ENCODE measurements at places on chromosomes 3 and 15.
A peak's percentile ranks its signal among the peaks of the same experiment; 100 is the strongest.

GRCh38 chr3:180358179-180358578, 243.8 kb upstream of the TTC14 start:
- DNase-seq: no peak

DNA sequence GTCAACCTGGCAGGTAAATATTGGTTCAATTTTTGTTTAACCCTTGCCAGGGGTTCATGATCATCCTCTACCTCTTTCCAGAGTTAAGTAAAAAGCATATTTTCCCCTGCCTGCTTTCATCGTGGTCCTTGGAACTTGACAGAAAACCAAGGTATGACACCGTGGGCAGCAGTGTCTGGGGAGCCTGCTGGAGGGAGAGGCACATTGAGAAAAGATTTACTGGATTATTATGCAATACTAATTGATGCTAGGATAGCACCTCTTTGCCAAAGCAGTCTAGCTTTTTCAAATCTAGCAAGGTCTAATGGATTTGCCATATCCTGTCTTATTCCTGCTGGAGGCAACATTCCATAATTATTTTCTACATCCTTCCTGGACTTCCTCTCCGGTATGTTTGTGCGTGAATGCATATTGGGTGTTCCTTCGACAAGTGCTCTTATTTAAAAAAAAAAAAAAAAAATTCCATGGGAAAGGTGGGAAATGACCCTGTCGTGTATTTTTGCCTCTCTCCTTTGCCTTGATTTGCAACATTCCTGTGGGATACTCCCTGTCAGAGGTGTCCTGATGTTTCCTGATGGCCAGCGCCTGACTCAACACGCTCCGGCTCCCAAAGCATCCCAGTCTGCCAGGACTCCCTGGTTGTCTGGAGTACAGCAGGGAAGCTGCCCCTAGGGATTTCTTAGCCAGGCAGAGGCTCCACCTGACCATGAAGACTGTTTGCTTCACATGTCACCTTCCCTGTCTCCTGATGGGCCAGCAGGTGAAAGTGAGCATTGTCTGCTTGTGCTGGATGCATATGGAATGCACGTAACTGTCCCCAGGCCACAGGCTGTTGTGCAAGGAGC, 6.3 kb downstream of the BHLHE40 start:
- no peak for DNase-seq

DNA sequence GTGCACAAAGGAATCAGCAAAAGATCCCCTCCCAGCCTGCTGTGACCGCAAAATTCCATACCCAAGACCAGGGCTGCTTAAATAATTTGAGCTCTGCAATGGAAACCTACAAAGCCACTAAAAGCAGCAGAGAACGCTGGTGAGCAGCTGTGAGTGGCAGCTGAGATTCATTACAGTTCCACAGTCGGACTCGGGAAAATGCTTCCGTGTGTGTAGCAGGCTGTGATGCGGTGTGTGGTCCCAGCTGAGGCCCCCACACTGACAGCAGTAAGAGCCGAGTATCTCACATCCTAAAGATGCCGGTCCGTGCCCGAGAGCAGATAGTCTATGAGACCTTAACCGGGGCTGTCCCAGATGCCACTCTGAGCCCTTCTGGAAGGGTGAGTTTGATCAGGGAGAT, 37.4 kb downstream of the TM2D3 start:
- no peak for DNase-seq

GRCh38 chr15:49045751-49046219, 461 bp downstream of the SECISBP2L start:
- no peak for DNase-seq

GRCh38 chr15:63243776-63244175, 33.6 kb upstream of the APH1B start:
- no peak for DNase-seq

DNA sequence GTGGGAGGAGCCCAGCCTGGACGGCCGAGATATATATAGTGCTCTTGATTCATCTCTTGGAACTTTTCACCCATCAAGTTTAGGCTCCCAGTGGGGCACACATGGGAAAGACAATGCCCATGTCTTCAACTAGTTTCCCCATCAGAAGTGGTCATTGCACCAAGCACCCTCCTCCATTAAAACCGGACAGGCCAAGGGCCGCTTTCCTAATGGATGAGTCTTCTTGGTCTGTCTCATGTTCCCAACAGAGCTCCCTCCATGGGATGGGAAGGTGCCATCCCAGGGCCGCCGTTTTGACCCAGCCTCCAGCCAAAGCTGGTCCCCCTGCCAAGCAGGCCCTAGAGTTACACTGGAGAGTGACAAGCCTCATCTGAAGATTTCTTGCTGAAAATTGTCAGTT, 34.7 kb upstream of the UBE2Q2 start:
- no peak for DNase-seq

GRCh38 chr15:80419546-80419945, 15.4 kb downstream of the ARNT2 start:
- no peak for DNase-seq

DNA sequence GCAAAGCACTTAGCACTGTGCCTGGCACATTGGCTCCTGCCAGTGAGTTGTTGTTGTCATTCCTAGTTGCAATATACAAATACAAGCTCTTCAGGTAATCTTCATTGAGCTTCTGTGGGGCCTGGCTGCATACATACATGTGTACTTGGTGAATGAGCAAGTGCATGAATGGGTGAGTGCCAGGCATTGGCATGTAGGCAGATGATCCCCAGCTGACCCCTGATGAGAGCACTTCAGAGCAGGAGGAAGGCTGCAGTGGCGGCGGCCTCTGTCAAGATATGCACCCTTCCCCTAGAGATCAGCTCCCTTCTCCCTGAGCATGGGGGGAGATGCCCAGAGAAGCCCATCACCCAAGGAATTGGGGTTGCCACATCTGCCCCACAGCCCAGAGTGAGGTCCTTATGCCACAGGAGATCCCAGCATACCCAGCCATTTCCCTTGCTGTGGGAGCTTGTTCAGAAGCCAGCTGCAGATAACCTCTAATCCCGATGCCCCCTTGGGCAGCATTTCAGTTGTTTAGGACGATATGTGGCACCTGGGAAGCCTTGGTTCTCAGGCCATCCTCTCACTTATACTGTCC, 8.8 kb downstream of the CACNA2D3 start:
- DNase-seq: no peak

- DNase-seq: no peak
These were observed 1.6 kb upstream of the PPM1L start for GRCh38 chr3:160754371-160754854.

- no peak for DNase-seq
These were observed 79.3 kb upstream of the OXTR start for GRCh38 chr3:8848696-8849131.

GRCh38 chr3:186150041-186150830, 41.3 kb upstream of the ETV5 start:
- DNase-seq: no peak

- DNase-seq: no peak
These were observed 66.3 kb upstream of the IL12A start for GRCh38 chr3:159922193-159922840.

DNA sequence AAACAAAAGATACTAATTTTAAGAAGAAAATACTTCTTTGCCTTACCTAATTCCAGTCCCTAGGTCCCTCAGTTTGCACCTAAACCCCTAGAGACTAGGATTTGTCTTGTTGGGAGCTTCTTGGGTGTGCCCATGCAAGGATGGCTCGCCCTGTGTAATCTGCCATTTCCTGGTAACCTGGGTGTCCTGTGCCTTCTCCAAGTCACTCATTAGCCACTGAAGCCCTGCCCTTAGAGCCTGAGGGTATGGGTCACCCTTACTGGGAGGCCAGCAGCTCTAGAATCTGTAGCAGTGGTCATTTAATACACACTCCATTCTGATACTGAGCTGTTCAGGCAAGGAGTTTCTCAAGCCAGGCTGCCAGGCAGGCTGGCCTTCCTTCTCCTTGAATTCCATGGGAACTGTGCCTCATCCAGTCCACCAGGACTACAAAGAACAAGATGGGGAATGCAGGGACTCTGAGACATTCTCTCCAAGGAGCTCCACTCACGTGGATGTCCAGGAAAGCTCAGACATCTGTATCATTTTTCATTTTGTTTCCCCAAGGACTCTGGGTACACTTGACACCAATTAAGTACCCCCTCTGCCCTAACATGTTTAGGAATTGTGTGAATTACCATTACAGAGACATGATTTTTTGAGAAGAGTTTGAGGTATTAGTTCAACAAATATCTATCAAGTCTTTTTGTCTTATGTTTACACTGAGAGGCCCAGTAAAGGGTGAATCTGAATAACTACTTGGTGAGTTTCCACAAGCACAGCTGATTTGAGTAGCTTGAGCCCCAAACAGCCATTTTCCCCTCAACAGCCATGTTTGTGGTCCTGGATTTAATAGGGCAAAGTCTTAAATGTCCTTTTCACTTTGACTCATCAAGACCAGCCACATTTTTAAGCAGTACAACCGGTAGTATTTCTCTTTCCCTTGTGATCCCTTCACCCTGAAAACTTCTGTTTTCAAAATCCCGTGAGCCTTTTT, 52.6 kb downstream of the ARNT2 start:
- no peak for DNase-seq

GRCh38 chr3:111882194-111882593, 23.1 kb downstream of the PHLDB2 start:
- DNase-seq: no peak

DNA sequence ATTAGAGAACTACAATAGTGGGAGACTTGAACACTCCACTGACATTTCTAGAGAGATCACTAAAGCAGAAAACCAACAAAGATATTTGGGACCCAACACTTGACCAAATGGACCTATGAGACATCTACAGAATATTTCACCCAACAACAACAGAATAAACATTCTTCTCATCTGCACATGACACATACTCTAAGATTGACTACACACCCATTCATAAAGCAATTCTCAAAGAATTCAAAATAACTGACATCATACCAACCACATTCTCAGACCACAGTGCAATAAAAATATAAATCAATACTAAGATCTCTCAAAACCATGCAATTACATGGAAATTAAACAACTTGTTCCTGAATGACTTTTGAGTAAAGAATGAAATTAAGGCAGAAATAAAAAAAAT, 473.7 kb downstream of the LPP start:
- no peak for DNase-seq

DNA sequence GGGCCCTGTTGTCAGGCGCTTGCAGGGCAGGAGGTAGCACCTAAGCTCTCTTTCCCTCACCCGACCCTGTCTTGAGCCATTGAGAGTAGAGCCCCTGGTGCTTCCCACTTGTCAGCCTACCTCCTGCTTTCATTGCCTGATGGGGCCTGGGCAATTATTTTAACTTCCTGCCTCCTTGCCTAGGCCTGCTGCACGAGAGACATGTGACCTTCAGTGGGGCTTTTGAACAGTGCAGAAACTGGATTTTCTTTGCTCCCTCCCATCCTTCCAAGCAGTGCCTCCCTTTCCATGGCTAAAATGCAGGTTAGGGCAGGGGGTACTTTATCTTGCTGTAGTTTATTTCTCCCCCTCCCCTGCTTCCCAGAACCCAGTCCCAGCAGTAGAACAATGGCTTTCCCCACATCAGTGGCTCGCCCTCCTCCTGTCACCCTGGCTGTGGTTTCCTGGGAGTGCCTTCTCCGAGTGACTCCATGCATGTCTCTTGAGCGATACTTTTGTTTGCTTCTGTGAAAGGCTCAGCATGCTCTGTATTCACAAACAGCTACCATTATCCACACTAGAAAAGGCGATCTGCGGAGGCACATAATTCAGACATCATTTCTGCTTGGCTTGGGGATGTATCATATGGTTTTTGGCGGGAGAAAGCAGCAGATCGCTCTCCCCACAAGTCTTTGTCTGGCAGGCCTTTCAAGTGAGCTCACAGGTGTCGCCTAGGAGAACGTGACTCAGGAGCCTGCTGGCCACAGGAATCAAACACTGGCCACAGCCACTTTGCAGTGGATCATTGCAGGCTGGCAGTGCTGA, 24.1 kb downstream of the PDIA5 start:
- peak; percentile 10 for DNase-seq

DNA sequence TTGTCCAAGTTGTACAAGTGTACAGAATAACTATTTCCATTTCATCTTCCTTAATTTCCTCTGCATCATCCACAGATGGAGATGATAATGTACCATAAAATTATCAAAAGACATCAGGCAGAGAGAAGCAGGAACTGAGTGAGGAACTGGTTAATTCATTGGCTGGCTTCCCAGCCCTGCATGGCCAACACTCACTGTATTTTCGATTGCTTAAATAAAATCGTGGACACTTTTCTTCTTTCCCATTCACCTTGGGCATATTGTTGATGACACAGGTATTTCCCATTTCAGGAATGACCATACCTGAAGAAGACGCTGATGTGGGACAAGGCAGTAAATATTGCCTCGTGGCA, 144.2 kb upstream of the ABHD17C start:
- no peak for DNase-seq

GRCh38 chr15:71541746-71542145, 268.6 kb upstream of the NR2E3 start:
- no peak for DNase-seq

- no peak for DNase-seq
These were observed 561 bp downstream of the SIDT1 start for GRCh38 chr3:113532698-113533533.

DNA sequence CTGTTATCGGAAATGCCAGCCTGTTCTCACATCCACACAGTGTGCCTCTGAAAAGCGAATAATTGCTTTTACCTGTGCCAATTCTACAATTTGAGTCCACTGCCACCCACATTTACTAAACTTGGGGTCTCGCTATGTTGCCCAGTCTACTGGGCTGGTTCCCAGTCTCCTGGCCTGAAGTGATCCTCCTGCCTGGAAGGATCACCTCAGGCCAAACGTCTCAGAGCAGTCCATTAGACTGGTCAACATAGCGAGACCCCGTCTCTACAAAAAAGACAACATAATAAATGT, 827 bp upstream of the INO80 start:
- no peak for DNase-seq

DNA sequence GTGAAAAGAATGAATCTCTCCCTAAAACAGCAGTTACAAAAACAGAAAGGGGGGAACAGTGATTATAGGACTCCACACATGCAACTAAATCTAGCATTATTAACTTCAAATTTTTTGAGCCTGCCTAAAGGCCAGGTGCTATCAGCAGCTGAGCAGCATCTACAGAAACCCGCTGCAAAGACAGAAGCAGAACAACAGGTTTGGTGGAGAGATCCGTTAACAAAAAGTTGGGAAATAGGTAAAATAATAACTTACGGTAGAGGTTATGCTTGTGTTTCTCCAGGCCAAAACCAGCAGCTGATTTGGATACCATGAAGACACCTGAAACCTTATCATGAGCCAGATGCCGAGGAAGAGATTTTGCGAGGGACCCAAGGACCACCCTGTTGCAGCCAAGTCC, 201.6 kb upstream of the UBE3A start:
- DNase-seq: no peak

- DNase-seq: no peak
These were observed 40.7 kb downstream of the CNOT10 start for GRCh38 chr3:32725721-32726120.

GRCh38 chr3:21100656-21101359, 650.2 kb downstream of the ZNF385D start:
- DNase-seq: no peak

- no peak for DNase-seq
These were observed 44.2 kb upstream of the SKOR1 start for GRCh38 chr15:67781061-67781460.

GRCh38 chr15:26676115-26676514, 96.8 kb downstream of the GABRB3 start:
- no peak for DNase-seq
